SK-N-DZ (cell line): ENCODE measurements at places on chromosomes 16 and 17.

- DNase-seq: no peak
Measured at GRCh38 chr16:17382949-17383863, 87.6 kb downstream of the XYLT1 start.

GRCh38 chr16:63323722-63324705 is 1287.8 kb upstream of the CDH8 start:
- no peak for DNase-seq

- DNase-seq: no peak
Measured at GRCh38 chr16:81697616-81698309, 81.3 kb upstream of the PLCG2 start.

DNA sequence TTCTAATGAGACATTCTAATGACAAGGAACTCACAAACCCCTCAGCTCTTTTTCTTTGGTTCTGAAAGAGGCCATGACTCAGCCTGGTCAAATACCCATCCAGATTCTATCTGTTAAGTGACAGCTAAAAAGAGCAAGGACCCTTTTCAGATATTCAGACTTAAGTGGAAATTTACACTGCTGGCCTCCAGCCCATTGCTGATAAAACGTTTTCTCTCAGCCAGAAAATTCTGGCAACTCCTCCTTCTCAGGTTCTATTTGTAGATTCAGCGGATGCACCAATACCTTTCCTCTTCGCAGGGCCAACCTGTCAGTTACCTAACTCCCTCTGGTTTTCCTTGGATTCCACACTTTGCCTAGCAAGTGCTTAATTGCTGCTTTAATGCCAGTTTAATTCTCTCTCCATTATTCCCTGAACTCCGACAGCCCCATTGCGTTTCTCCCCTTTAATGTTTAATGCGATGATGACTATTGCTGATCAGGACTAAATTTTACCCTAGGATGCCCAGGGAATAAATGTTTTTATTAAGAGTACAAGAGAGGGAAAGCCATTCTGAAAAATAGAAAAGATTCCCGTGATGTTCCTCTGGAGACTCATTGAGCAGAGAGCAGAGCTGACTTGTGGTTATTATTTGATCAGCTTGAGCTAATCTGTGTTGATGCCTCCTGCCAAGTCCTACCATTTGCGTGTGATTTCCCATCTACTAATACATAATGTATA is 35.9 kb upstream of the TOM1L1 start:
- no peak for DNase-seq

- peak; percentile 65 for DNase-seq
Measured at GRCh38 chr16:27109666-27110523, 43.2 kb downstream of the C16orf82 start.

DNA sequence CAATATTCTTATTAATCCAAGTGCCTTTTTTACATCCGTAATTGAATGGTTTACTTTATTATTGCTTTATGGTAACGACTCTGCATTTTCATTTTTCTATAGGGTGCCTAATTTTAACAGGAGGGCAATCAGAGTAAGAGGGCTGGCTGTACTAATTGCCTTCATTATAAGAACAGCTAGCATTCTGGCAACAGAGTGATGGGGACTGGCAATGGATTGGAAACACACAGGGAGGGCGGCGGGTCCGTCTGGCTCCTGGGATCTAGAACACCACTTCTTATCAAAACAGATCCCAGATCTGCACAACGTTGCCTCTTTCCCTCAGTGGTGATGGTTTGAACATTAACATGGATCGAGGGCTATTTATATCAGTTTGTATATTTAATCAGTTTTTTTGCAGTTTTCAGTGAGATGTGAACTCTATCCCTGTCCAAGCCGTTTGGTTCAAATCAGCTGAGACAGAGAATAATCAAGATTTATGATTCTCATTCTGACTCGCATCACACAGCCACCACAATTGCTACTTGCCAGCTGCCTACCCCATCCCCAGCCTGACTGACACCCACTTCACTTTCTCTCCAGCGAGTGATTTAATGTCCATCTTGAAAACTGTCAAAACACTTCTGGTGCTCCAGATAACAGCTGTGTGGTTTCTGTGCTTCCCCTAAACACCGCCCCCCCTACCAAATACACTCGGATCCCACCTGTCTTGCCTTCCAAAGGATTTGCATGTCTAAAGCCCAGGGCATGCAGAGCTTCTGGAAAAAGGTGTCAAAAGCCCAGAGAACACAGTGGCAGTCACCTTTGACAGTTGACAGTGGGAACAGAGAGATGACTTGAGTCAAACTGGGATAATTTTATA is 327.9 kb downstream of the HS3ST4 start:
- DNase-seq: peak; percentile 9

GRCh38 chr17:80938556-80938955 is 53.1 kb upstream of the CHMP6 start:
- DNase-seq: no peak

GRCh38 chr16:49055824-49056545 is 225.7 kb downstream of the CBLN1 start:
- DNase-seq: no peak

DNA sequence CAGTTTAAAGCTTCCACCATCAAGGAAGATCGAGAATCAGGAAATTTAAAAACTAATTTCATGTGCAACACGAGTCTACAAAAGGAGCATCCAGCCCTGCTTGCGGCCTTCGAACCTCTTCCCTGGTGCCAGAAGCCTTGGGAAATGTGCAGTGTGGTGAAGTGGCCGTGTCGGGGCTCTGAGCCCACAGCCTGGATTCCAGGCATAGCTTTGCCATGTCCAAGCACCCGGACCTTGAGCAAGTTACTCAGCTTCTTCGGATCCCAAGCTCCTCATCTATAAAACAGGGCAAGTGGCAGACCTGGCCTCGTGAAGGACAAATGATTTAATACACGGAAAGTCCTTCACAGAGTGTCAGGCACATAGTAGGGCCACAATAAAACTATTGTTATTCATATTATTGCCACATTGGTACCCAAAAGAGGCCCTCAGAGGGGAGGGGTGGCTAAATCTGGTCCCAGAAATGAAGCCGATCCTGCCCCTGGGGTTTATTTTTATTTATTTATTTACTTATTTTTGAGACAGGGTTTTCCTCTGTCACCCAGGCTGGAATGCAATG is 34.8 kb downstream of the COTL1 start:
- DNase-seq: no peak

GRCh38 chr16:19817875-19818274 is 66.8 kb downstream of the GPRC5B start:
- no peak for DNase-seq

DNA sequence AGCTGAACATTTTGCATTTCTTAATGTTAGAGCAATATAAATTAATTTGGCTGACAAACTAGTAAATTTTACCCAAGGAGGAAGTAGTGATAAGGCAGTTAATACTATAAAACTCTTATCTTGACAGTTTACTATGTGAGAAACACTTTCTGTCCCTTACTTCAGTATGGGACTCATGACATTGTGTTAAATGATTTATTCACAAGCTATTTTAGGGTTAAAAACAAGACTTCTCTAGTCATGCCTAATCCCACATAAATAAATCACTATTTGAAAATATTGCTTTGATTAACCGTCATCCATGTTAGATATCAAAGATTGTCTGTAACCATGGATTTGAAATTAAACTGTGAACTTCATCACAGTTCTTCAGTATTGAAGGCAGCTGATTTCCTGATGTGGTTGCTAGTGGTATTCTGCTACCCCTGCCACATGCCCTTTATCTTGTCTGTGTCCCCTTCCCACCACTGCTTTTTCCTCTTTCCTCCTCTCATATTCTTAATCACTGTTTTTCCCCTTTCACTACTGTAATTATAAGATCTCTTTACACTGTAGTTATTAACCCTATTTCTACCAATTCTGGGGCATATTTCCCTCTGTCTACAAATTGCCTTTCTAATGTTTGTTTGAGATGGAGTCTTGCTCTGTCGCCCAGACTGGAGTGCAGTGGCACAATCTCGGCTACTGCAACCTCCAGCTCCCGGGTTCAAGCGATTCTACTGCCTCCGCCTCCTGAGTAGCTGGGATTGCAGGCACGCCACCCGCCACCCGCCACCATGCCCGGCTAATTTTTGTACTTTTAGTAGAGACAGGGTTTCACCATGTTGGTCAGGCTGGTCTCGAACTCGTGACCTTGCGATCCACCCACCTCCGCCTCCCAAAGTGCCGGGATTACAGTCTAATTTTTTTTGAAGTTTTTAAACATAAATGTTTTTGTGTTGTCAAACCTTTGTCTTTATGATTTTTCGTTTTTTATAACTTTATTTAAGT is 95.6 kb downstream of the STXBP4 start:
- no peak for DNase-seq

GRCh38 chr17:41404024-41404671 is 6.7 kb upstream of the KRT31 start:
- no peak for DNase-seq

DNA sequence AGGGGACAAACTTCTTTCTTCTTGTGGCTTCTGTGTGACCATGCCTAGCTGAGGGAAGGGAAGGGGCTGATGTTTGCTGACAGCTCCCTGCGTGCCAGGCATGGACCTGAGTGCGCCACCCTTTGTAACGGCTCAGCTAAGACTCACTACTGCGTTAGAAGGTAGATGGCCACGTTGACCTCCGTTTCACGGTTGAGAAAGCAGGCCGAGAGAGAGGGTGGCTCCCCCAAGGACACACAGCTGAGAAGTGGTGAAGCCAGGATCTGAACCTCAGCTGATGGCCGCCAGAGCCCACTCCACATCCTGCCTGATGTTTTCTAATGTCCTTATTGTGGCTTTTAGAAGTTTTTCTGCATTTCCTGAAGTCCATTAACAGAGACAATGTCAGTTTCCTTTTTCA is 45.1 kb downstream of the RGS9 start:
- no peak for DNase-seq

DNA sequence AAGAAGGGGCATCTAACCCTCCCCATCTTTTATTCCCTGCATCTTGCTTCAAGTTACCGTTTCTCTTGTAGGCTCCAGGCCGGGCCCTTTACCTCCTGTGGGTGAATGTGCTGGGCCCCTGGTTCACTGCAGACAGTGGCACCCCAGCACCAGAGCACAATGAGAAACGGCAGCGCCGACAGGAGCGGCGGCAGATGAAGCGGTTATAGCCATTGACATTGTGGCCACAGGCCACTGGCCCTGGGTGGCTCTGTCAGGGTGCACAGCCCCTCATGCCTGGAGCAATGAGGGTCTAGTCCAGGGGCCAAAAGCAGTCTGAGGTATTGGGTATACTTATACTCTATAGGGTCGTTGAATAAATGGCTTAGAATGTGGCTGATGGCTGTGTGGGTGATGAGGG is 2.0 kb downstream of the TMEM208 start:
- DNase-seq: no peak

GRCh38 chr17:39235555-39236449 is 10.1 kb upstream of the STAC2 start:
- peak; percentile 86 for DNase-seq

- no peak for DNase-seq
Measured at GRCh38 chr17:44024853-44025252, 10.1 kb upstream of the TMEM101 start.

DNA sequence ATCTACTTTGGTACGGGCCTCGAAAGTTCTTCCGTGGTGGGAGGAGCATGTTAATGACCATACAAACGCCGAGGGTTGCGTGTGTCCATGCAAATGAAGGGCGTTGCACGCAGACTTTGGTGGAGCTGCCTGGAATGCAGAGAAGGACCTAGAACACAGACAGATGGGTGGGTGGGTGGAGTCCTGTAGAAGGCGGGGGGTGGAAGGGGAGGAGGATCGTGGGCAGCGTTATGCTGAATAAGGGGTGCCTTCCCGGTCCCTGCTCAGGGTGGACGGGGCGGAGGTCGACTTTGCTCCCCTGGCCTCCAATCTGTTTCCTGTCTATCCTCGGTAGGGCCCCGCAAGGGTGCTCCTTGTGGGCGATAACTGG is 795 bp upstream of the PAQR4 start:
- no peak for DNase-seq

GRCh38 chr17:35438433-35438832 is 6.1 kb upstream of the SLFN12 start:
- no peak for DNase-seq

GRCh38 chr17:69669441-69670178 is 255.1 kb downstream of the MAP2K6 start:
- DNase-seq: no peak

DNA sequence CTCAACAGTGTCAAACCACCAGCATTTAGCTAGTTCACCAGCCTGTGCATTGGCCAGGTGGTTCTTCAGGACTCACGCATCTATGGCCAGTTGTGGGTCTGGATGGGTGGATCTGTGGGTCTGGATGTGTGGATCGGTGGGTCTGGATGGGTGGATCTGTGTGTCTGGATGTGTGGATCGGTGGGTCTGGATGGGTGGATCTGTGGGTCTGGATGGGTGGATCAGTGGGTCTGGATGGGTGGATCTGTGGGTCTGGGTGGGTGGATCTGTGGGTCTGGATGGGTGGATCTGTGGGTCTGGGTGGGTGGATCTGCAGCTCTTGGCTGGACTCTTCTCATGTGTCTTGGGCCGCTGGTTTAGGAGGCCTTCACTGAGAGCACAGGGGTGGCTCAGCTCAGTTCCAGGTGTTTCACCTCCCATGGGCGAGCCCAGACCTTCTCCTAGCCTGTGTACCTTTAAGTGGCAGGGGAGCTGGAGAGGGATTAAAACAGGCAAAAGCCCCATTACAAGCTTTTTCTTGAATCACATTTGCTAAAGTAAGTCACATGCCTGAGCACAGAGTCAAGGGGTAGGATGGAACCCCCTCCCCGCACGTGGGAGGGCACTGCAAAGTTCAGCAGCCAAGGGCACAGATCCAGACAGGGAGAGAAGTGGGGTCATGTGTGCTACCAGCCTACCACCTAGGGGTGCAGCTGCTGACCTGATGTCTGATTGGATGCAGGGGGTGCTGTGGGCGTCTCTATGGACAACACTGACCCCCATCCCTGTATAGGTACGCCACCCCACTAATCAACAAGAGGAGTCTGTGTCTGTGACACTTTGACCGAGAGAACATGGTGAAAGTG is 3.4 kb upstream of the NUBP1 start:
- DNase-seq: no peak

- DNase-seq: no peak
Measured at GRCh38 chr16:24218299-24218698, 37.8 kb upstream of the CACNG3 start.

- no peak for DNase-seq
Measured at GRCh38 chr17:4986403-4986802, 1.1 kb downstream of the CAMTA2 start.

DNA sequence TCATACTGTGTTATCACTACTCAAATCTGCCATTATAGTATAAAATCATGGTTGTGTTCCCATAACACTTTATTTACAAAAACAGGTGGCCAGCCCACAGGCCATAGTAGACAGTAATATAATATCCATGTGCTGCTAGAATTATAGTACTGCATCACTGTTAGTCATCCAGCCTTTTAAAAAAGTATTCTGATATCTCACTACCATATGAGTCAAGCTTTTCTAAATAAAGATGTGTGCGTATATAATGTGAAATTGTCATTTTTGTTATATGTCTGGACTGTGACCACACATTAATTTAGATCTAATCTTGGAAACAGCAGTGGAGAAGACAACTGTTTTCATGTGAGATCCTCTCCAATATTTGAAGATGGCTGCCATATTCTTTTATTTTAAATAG is 1049.1 kb upstream of the GOT2 start:
- no peak for DNase-seq

GRCh38 chr17:16329519-16330271 is 23.6 kb downstream of the CENPV start:
- DNase-seq: no peak
